ENCODE measurements at places on chromosomes 16 and 17. TPM values are rescaled to one million over a fixed set of nuclear protein-coding genes. Genes with fewer than 3 reads are reported as not detected.

DNA sequence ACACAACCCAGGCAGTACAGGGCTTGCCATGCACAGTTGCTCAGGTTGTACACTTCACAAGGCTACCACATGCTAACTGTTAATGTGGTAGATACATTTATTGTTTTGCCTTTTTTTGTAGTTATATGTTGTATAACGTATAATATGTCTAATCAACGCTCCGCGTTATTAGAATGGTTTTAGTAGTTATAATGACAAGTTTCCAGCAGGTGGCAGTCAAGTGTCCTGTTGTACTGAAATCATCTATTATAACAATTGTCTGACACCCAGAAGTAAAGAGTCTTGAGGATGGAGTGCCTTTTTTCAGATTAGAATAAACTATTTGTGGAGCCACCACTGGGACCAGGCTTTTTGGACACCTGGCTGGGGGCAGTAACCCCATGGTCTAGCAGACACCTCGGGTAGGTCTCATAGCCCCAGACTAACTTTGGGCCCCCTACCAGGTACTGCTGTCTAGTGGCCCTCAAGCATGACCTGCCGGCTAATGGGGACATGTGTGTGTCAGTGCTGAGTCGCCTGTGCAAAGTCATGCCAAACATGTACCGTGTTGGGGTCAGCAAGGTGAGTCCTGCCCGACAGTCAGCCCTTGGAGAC is 32.8 kb downstream of the MYO15A start:
- no peak for DNase-seq

DNA sequence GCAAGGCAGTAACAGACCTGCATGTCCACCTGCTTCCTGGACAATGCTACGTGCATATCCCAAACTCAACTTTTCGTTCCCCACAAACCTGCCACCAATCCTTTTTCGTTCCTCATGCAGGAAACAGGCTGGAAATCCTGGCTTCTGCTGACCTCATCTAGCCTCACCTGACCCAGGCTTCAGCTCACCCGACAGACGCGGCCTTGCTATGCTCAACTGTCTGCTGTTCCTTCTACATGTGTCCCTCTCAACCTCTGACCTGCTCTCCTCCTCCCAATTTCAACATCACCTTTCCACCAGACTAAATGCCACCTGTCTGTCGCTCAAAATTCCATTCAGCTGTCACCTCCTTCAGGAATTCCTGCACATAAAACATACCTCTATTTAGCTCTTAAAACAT is 44.5 kb downstream of the XPO6 start:
- DNase-seq: no peak

DNA sequence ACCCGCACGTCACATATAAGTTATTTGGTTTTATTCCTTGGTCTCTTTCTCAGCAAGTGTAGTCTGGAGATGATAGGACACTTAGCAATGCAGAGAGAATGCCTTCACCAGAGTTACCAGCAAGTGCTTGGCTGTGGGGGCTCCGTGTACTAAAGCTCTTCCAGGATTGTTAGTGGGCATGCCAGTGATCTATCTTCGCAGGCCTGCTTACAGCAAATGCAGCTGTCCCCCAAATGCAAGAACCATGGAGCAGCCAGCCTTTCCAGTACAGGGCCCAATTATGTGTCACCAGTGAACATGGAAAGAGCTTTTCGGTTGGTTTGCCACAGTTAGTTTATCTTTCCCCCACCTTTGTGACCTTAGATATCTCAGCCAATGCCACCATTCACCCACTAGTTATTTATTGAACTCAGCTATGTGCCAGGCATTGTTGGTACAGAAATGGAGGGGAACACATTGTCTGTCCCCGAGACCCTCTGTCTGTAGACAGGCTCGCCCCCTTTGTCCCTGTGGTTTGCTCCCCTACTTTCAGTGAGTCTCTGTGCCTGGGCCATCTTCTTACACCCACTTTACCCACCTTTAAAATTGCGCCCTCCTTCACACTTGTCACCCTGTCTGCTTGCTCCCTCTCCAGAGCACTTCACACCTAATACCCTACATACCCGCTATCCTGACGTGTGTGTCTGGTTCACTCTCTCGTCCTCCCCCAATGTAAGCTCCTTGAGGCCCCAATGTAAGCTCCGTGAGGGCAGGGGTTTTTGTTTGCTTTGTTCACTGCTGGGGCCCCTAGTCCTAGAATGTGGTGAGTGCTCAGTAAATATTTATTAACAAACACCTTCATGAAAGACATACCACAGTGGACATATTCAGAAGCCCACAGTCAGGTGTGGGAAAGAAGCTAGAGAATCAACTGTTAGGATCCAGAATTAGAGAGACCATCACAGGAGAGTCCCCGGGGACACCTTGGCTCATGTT is 13.3 kb downstream of the USP10 start:
- DNase-seq: no peak

DNA sequence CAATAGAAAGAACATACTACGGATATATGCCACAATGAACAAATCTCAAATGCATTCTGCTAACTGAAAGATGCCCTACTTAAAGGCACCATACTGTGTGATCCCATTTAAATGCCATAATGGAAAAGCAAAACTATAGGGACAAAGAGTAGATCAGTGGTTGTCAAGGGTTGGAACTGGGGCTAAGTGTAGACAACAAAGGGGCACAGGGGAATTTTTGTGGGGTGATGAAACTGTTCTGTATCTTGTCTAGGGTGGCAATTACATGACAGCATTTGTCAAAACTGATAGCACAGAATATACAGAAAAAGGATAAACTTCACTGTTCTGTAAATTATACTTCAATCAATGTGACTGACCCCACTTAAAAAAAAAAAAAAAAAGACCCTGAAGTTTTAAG is 17.7 kb downstream of the GFOD2 start:
- DNase-seq: no peak

DNA sequence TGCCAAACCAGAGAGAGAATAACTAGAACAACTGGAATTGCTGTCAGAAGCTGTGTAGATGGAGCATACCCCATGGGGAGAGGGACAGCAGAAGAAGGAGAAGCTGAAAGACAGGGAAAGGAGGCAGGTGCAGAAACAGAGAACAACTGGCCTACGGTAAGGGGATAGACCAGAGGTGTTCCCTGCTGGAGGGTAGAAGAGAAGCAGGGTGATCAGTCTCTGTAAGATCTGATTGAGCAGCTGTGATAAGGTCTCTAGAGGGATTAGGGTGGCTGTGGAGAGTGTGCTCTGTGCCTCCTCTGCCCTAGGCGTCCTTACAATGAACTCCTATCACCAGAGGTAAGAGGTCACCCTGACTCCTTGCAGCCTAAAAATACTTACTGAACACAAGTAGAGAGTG is 30.4 kb upstream of the HS3ST3B1 start:
- DNase-seq: no peak

DNA sequence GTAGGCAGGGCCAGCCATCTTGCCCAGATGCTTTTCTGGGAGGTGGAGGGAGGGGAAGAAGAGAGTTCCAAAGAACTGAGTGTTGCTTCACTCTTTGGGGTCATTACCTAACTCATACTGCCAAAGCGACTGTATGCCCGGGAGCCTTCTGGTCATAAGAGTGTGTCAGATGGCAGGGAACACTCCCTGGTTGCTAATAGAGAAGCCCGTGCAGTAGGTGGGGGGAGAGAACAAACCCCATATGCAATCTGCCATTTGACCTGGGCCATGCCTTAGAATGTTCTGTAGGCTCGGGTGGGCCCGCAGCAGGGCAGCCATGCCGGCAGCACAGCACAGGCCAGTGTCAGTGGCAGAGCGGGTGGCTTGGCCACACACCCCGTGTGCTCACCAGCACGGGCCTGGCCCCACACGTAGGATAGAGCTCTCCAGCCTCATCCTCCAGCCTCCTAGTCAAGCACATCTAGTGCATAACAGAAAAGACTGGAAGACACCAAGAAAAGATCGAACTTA is 120.5 kb downstream of the SOCS1 start:
- DNase-seq: no peak

GRCh38 chr17:58763263-58763662 is 7.6 kb downstream of the PPM1E start:
- no peak for DNase-seq

DNA sequence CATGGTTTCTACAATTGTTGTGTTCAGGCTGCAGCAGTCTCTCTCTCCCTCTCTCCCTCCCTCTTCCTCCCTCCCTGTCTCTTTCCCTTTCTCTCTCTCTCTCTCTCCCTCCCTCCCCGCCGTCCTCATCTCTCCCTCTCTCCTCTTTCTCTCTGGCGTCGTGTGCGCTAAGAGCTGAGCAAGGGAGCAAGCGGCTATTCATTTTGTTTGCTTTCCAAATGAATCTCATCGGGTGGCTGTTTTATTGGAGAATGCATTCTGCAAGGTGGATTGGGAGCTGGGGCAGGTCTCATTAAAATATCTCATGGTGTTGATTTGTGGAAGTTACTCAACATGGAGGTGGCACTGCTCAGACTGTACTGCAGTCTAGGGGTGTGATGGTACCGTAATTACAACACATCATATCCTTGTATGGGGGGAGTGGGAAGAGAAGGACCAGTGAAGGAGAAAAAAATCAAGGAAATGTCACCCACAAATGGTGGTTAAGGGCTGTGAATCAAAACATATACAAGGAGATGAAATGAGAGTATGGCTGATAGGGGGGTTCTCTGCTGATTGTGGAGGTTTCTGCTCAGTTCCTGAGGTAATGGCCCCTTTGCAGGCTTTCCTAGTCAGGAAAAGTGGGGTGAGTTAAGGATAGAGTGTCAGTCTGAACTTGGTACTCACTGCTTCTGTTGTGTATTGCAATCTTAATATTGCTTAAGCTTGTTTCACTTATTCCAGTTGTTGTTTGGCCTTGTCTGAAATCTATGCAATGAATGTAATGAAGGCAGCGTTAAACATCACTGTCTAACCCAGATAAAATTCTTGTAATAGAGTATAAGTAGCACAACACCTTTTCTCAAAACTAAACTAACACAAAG is 2.7 kb downstream of the MSL1 start:
- no peak for DNase-seq

DNA sequence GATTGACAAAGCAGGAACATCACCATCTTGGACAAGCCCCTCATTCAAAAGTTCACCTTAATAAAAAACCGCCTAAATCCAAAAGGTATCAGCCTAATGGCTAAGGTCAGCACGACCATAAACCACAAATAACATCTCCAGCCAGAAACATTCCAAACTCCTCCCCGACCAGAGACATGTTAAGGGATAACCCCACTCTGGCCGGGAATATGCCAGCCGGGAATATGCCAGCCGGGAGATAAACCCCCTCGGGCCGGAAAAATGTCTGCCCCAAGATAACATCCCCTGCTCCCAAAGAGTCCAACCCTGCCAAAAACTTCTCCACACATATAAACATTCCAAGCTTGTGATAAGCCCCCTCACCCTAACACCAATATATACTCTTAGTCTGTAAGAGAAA is 1.4 kb downstream of the DHX33 start:
- no peak for DNase-seq

DNA sequence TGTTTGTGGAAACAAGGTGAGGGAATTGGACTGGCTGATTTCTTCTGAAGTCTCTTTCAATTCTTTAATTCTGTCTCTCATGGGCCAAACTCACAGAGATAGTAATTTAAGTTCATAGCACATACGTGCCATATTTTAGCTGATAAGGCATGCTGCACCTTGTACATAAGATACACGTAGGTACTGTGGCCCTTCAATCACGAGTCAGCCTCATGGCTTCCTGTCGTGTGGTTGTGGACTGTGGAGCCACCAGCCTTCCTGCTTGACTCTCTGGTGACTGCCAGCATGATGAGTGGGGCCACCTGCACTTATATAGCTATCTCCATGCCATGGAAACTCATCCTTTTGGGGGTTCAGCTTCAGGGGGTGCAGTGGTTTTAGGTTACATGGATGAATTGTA is 25.1 kb downstream of the KSR1 start:
- DNase-seq: no peak

DNA sequence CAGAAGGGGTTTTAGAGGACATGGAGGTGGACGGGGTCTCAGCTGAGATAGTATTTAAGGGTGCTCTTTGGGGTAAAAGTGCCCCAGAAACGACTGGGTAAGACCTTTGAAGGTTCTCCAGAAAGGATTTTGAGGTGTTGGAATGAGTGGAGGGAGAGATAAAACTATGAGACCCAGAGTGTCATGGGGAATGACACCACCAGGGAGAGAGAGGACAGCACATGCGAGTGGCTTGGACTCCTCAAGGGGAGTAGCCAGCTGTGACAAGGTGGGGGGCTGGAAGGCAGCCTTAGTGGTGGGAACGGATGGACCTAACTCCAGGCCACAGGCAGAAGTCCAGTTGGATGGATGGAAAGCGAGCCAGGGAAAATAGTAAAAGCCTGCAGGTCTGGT is 19.2 kb upstream of the PITPNM3 start:
- no peak for DNase-seq

- no peak for DNase-seq
Measured at GRCh38 chr16:87828907-87829621, 40.2 kb downstream of the SLC7A5 start.

Gene TMEM88
- total RNA-seq: 5.7 TPM

Gene CARD14
- total RNA-seq: 0.41 TPM

Gene SDR42E2
- total RNA-seq: 0.10 TPM

Gene PPP4C
- total RNA-seq: 89.8 TPM

Gene FOXC2
- 2.0 TPM for total RNA-seq

Gene HBA1
- total RNA-seq: 211 TPM

Gene MRPL28
- total RNA-seq: 48.1 TPM
